ENCODE measurements at places on chromosomes 3 and 15.

- DNase-seq = no peak
Measured at GRCh38 chr3:30481241-30481640, 125.2 kb upstream of the TGFBR2 start.

DNA sequence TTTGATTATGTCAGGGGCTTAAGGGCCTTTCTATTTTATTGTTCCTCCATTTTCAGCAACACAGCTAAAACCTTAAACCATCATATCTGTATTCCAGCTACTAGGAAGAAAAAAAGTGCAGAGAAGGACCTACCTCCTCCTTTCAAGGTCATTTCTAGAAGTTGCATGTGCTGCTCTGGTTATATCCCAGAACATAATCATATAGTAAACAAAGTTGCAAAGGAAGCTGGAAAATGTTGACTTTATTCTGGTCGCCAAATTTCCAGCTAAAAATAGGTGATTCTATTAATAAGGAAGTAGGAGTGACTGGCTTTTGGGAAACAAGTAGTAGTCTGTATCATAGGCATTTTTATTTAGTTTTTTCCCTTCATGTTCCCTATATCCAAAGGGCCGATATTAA lies 21.3 kb upstream of the B3GALNT1 start:
- no peak for DNase-seq

DNA sequence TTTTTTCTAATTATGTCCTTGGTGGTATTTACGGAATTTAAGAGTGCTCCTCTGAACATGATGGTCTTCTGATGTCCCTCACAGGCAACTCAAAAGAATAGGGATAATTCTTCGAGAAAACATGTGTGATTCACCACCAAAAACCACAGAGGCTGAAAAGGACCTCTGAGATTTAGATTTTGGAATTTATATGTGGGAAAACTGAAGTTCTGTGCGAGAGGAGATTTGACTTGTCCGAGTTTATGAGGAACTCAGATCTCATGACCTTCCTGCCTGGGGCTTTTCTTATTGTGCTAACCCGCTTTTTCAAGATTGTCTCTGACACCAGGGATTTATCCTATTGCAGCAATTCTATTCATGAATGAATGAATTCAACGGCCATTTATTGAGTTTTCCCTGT lies 142.4 kb downstream of the FAM43A start:
- no peak for DNase-seq

- DNase-seq = no peak
Measured at GRCh38 chr3:26505399-26505798, 117.2 kb upstream of the LRRC3B start.

GRCh38 chr3:37986479-37987314 lies 3.9 kb upstream of the VILL start:
- no peak for DNase-seq

GRCh38 chr3:187269486-187269885 lies 22.1 kb downstream of the MASP1 start:
- no peak for DNase-seq

DNA sequence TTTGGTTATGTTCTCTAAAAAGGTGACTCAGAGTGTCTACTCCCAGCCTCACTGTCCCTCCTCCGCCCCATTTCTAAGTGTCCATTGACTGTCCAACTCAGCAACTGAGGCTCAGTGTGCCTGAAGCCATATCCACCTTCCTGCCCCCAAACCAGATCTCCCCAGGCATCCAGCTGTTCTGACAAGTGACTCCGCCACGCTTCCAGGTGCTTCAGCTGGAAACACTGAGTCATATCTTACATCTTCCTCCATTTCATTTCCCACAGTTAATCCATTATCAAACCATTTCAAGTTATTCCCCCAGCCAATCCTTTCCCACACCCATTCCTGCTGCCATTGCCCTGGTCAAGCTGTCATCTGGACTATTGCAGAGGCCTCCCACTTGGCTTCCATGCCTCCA lies 17.1 kb downstream of the MAGEF1 start:
- DNase-seq = no peak

All from forelimb muscle (tissue), 1 donor.